ENCODE measurements at places on chromosomes 2 and 18.
A peak's percentile ranks its signal among the peaks of the same experiment; 100 is the strongest.

GRCh38 chr2:24010477-24011249 is 778 bp downstream of the MFSD2B start:
- DNase-seq, result no peak

- DNase-seq, result peak; percentile 77
Observed at GRCh38 chr2:27756544-27757498, 14.7 kb upstream of the MRPL33 start.

- no peak for DNase-seq
Observed at GRCh38 chr2:239150125-239151011, 250.5 kb downstream of the HDAC4 start.

- DNase-seq, result no peak
Observed at GRCh38 chr2:80078290-80079036, 226.1 kb downstream of the LRRTM1 start.

DNA sequence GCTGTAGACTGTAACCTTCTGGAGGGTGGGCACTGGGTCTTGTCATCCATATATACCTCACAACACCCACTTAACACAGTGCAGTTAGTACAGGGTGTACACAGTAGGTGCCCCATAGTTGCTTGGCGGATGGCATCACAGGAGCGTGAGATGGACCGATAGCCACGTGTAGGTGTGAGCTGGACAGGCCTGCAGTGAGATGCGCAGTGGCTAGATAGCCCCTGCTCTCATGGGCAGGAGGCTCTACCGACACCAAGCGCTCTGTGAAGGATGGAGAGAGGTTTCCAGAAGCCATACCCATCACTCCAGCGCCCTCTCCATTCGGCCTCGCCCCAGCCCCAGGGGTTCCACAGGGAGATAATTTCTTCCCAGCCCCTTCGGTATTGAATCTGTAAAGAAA is 49.5 kb downstream of the CAPN13 start:
- DNase-seq, result no peak

- no peak for DNase-seq
Observed at GRCh38 chr2:118183381-118183780, 95.1 kb downstream of the INSIG2 start.

Data from Right ventricle myocardium inferior (tissue), 1 donor.